ENCODE measurements at places on chromosomes 5 and 9.

- peak; percentile 57 for DNase-seq
Measured at GRCh38 chr5:132456296-132456986, 34.1 kb downstream of the IRF1 start.

- no peak for DNase-seq
Measured at GRCh38 chr9:110707419-110707818, 38.8 kb downstream of the MUSK start.

DNA sequence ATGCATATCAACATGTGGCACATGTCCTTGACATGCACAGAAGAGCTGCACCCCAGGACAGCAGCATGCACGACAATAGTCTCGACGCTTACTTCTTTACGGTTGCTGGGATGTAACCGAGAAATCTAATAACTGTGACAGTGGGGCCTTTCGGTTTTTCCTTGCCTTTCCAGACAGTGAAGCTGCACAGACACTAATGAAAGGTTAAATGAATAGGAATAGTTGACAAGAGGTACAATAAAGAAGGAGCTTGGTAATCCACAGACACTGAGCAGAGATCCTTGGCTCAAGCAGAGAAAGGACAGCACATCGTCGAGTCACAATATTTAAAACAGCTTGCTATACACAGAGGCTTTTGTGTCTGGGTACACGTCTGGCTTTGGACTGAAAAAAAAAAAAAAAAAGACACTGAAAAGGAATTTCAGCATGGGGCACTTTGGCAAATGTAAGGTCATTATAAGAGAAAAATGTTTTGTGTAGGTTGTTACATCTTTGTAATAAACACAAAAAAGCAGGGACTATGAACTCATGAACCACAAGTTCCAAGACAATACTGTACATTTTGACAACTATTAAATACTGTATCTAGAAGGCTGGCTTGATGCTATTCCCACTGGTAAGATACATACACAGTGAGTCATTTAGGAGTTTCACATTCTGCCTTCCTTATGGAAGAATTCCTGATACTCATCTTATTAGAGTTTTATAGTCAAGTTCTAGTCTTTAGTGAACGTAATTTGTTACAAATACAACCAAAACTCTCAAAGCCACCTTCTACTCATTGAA, 5.6 kb downstream of the BNC2 start:
- DNase-seq = peak; percentile 59

- DNase-seq = no peak
Measured at GRCh38 chr5:157892974-157893373, 34.0 kb upstream of the CLINT1 start.

DNA sequence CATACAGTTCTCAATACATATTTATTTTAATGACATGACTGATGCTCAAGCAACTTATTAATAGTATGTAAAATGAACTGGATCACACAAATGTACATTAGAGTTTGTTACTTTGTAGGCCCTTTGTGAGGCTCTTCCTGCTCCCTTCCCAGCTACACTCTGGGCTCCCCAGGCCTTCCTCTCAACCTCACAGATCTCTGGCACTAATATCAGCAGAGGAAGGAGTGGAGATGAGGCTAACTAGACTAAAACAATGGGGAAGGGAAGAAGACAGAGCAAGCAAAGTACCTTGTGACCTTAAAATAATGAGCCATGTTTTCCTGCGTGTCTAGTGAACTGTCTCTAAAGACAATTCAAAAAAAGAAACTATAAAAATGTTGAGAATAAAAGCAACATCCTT, 30.3 kb upstream of the TEK start:
- DNase-seq = no peak

DNA sequence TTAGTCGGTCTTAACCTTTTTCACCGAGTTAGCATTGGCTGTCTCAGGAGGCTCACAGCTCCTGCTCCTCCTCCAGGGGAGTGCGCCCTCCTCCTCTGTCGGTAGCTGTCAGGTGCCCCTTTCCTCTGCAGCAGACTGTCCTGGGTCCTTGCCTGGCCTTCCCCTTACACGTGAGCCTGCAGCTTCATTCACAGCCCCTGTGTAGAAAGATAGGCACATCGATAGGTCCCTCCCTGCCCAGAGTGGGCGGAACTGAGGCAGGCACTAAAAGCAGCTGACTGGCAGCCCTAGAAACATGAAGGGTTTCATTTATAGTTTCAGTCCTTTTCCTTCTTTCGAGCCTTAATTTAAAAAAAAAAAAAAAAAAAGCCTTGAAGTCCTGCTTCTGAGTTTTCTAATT, 17.2 kb downstream of the TENT4A start:
- no peak for DNase-seq

- no peak for DNase-seq
Measured at GRCh38 chr9:133448487-133448972, 11.2 kb upstream of the CACFD1 start.

DNA sequence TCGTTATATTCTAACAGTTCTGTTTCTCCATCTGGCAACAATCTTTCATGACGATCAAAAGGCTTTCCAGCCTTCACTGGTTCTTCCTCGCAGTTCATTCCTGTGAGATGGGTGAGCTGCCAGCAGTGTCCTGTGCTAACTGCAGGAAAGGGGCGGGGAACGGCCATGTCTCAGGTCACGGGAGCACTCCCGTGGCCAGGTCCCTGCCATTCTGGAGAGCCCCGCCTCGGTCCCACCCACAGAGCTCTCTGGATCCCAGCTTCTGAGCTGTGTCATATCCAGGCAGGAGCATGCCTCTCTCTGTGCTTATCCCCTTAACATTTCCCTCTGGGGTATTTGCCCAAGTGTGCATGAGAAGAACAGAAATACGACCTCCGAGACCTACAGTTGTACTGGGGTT, 297.8 kb upstream of the IRX2 start:
- DNase-seq = no peak

- DNase-seq = peak; percentile 98
Measured at GRCh38 chr9:16213781-16214515, 656.5 kb downstream of the BNC2 start.

DNA sequence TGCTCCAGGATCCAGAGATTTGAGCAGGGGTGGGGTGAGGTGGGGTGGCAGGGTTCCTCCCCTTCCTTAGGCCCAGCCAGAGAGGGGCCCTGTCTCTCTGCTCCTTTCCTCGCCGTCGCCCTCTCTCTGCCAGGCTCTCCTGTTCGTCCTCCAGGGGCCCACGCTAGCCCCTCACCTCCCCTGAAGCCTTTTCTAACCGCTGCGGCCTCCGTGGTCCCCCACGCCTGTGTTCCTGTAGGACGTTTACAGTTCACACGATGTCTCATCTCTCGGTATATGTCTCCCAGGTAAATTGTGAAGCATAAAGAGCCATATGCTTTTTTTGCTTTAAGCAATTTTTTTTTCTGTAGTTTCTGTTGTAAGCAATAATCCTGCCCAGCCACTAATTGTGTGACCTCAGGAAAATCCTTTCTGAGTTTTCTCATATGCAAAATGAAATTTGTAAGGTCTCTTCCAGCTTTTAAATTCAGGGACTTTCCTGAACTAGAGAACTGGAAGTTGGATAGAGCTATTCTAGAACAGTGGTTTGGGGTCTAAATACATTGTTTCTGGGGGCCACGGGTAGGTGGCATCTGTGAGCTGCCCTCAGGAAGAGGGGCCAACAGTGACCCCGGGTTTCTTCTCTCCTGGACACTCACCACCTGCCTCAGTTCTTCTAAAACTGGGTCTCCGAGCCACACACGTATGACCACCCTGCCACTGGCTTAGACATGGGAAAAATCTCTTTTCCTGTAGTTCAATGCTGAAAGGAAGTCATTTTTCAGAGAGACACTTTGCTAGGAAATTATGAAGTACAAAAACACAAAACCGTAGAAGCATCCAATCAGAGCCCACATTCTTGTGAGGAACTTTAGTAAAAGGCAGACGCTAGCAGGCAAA, 50.2 kb upstream of the ZNF366 start:
- no peak for DNase-seq

- no peak for DNase-seq
Measured at GRCh38 chr5:147052519-147052918, 174.0 kb upstream of the PPP2R2B start.

DNA sequence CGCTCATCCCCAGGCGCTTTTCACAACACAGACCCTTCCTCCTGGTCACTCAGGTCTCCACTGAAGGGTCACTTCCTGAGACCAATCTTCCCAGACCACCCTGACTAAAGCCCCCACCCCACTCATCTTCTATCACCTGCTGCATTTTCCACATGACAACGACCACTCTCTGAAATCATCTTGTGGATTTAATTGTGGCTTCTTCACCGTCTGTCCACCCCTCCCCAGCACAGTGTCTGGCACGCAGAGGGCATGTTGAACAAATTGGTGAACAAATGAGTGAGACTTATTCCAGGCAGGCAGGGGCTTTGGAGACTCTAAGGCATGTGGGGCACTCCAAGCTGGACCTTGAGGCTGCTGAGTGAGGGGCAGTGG, 8.8 kb downstream of the BARX1 start:
- no peak for DNase-seq

- peak; percentile 61 for DNase-seq
Measured at GRCh38 chr9:27150746-27151406, 41.9 kb downstream of the TEK start.

DNA sequence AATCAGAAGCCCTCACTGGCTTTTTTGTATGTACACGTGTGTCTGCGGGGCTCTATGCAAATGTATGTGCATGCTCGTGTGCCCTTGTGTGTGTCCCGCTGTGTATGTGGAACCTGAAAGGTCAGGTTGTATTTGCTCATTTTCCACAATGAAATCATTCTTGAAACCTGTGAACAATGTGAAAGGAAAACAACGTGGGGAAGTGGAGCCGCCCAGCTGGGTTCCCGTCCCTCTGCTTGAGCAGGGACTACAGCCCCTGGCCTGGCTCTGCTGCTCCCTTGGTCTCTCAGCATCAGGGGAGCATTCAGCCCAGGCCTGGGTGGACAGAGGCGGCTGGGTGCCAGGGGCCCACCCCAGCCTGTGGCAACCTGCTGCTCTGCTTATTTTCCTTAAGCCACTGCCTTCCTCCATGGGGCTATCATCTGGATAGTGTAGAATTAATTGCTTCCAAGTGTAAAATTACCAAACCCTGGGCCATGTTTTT, 3.0 kb downstream of the ECSCR start:
- DNase-seq = peak; percentile 30

DNA sequence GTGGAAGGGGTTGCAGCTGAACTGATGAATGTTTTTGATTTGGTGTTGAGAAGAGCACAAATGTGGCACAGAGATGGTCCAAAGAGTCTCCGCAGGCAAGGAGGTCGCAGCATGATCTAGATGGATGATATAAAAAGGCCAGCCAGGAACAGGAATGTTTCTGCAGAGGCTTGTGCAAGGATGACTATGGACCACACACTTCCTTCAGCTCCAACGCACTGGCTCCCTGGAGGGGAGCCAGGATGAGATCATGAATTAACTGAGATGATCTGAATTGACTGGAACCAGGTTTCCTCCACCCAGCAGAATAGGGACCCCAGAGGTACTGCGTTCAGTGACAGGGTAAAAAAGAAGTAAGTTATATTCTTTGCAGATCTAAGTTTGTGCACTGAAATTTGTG, 89.0 kb downstream of the ARSB start:
- peak; percentile 86 for DNase-seq

GRCh38 chr5:59487772-59488729, 405.5 kb downstream of the PDE4D start:
- no peak for DNase-seq

GRCh38 chr5:124238350-124238749, 508.1 kb downstream of the ZNF608 start:
- DNase-seq = no peak

DNA sequence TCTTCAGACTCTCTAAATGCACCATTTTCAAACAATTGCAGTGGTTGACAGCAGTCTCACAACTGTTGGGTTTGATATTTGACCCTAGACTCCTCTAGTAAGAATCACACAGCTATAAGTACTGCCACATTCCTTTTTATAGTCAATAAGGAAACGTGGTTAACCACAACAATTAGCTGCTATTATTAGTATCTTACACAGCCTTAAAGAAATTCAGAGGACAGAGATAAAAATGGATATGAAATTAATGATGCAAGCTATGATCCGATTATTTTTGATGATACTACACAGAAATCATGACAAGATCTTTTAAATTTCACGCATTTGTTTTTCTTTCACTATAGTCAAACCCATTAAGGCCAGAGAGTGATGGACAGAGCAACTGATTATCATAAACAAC, 288.6 kb upstream of the C9orf72 start:
- DNase-seq = peak; percentile 2

DNA sequence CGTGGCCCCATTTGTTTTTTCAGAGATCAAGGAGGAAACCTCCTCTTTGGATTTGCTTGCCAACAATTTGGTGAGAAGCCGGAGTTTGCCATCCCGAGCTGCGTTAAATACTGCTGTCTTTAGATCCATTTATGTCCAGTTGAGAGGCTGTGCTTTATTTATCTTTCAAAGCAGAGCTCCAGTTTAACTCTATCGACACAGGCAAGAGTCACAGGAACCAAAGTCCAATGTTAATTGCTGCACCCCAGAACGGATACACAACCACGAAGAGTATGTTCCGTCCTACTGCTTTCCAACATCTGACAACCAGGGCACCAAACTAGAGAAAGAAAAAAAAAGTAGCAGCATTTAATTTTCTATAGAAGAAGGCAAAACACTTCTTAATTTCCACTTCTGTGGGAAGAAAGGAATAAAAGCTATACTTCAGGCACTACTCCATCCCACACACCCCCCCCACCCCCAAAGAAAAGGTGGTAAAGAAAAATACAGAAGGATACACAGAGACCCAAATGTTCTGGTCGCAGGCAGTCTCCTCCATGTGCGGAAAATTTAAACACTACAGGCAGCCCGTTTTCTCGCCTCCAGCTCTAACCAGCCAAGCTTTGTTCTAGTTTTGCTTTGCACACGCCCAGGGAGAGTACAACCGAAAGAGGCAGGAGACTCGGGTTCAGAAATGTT, 1.1 kb downstream of the FEM1C start:
- peak; percentile 67 for DNase-seq

GRCh38 chr9:75455444-75455921, 367.2 kb downstream of the OSTF1 start:
- DNase-seq = peak; percentile 42

DNA sequence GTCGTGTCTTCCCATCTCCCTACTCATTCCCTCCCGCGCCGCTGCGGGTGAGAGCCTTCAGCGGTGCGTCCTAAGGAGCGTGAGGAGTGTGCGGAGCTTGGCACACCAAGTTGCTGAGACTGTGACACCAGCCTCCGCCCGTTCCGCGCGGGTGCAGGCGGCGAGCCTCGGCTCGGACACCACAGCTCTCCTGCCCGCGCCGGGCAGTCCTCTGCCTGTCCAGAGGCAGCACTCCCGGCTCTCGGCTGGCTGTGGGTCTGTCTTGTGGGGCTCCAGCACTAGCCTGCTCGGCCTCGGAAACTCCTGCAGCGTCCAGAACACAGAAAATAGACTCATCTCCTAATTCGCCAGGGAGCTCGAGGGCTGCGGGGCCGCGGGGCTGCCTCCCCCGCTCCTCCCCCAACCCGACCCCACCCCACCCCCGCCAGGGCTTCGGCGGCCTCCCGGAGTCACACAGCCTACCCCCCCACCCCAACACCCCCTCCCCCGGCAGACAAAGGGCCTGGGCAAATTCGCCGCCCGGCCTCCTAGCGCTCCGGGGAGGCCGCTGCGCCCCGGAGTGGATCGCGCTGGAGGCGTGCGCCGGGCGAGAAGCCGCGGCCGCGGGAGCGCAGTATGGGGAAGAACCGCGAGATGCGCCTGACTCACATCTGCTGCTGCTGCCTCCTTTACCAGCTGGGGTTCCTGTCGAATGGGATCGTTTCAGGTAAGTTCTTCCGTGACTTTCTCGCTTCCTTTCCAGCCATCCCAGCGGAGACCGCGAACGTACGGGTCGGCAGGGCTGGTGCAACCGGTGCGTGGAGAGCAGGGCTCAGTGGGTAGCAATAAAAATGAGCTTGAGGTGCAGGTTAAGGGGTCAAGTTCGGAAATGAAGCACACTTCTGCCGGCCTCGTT, at the start of gene ADAMTS19:
TSS of gene ADAMTS19 (plus strand) at position 522 of the 895 bp plus-strand sequence. CDS start at position 616, 94 bp downstream.
- DNase-seq = peak; percentile 61
